ENCODE measurements at places on chromosomes 3 and 15.

DNA sequence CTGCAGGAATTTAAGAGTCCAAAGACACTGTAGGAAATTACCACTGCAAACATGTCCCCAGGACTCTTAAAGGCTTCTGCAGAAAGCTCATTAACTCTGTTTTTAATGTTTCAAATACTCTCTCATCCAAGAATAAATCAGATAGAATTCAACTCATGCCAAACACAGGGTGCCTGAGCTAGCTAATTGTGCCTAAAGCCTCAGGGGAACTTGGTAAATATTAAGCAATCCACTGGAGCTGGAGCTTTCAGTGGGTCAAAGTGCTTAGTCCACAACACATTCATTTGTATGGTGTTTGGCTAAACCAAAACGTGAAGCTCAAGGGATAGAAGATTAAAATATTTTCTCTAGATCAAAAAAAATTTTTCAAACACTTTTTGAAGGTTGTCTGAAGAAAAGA lies 131.4 kb downstream of the THRB start:
- DNase-seq: no peak

GRCh38 chr3:14142567-14143270 lies 17.9 kb downstream of the TMEM43 start:
- DNase-seq: peak; percentile 51

DNA sequence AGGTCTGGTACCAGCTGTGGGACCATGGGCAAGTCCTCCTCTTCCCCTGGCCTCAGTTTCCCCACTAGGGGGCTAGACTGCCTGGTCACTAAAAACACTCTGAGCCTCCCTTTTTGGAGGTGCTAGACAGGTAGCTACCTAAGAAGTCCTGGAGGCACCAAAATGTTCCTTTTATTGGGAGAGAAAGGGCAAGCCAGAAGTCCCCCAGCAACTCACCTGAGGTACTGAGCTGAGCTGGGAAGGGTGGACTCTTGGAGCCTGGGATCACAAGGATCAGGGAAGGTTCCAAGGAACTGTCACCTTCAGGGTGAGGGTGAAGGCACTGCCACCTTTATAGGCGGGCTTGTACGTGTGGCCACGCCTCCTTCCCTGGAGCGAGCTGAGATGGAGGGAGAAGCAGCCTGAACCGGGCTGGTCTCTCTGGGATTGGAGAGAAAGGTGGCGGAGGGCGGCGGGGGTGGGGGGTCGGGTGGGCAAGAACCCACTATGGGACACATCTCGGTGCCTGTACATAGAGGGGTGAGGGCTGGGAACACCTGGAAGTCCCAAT lies at the start of gene CYP1A1:
Gene CYP1A1, minus strand, starts transcription at position 304 of the 550 bp plus-strand sequence. CDS start 2,431 bp downstream, outside the sequence.
- DNase-seq: peak; percentile 66

DNA sequence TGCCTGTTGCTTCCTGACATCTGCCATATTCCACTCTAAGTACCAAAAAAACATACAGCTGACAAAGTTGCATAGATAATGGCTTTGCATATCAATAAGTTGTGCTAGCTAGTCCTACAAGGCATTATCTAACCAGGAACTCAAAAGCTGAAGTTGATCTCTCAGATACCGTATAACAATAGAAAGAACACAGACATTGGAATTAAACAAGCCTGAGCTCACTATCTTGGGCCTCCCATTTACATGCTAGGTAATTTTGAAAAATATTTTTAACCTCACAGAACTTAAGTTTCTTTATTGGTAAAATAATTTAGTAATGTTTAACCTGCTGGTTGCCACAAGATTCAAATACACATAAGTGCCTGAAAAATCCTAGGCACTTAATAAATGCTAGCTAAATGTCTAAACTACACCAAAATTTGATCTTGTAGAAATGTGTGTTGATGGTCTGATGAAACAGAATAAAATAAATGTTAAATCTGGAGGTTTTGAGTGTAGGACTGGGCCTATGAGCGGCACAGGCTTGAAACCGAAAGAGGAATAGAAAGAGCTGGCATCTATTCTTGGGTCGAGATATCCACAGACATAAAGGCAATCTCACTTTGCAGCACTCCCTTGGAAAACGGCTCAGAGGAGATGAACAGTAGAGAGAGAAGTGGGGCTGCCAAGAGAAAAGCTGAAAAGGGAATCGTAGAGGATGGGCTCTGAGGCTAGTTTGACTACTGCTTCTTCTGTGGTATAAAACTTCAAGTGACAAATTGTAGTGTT lies 29.9 kb upstream of the TTC14 start:
- DNase-seq: no peak

- no peak for DNase-seq
These were observed 115.9 kb downstream of the TOP2B start for GRCh38 chr3:25548836-25549235.

DNA sequence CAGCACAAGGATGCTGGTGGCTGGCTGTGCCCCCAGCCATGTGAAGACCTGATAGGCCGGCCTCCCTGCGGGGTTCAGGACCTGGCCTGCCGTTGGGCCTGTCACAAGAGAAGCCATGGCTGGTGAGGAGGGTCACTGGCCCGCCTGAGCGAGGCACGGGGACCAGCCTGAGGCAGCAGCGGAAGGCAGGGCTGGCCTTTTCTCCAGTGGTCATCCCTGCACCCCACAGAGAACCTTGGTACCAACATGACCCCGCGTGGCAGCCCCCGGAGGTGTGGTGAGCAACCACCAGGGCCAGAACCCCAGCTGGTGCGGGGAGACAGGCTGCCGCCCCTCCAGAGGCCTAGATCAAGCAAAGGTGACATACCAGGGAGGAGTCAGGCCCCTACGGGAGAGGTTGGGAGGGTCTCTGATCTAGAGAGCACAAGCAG lies 134.1 kb upstream of the MEF2A start:
- no peak for DNase-seq

DNA sequence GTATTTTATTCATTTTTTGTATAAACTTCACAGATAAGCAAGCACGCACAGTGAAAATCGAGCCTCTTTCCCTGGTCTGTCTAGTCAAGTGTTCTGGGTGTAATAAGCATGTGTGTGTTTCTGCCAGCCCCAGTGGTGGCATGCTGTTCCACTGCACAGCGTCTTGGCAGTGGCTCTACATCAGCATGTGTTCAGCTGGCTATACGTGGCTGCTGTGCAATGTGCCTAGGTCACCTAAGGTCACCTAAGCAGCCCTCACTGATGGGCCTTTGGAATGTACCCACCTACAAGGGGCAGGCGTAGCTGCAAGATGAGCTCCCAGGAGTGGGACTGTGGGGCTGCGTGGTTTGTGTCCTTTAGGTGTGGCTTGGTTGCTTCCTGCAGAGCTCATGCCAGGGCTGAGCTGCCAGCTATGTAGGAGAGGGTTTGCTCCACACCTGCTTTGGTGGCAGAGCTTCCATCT lies 4.9 kb downstream of the LIMD1 start:
- no peak for DNase-seq

DNA sequence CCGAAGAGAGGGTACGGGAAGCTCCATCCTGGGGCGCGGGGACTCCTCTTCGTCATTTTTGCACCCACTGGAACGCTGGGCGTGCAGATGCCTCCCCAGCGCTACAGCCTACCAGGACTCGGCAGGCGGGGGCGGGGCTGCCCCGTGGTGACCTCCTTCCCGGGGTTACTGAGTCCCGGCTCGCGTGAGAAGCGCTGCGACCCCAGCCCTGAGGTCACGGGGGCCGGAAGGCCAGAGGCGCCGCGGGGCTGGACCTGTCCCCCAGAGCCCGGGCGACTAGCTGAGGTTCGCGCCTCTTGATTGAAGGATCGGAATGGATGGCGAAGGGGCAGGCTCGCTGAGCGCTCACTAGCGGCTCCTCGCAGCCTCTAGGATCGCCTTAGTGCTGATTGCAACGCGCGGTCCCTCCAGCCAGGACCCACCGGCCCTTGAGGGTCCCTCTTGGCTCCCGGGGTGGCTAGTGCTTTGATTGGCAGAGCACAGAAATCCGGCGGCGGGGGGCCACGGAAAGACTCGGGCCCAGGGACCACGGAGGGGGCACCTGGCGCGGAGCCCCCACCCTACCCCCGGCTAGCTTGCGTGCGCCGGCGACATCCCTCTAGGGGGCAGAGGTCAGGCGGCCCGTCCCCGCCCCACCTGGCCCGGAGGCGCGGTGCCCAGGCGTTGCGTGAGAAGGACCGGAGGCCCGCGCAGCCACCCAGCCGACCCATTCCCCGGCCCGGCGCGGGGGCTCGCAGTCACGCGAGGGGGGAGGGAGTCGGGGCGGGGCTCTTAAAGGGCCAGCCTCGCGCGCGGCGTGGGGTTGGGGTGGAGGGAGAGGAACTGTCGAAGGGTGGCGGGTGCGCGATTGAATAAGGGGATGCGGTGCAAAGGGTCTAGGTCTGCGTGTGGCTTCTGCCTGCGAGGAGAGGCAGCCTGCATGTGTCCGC lies 781 bp upstream of the CYP1A1 start:
- peak; percentile 75 for DNase-seq

DNA sequence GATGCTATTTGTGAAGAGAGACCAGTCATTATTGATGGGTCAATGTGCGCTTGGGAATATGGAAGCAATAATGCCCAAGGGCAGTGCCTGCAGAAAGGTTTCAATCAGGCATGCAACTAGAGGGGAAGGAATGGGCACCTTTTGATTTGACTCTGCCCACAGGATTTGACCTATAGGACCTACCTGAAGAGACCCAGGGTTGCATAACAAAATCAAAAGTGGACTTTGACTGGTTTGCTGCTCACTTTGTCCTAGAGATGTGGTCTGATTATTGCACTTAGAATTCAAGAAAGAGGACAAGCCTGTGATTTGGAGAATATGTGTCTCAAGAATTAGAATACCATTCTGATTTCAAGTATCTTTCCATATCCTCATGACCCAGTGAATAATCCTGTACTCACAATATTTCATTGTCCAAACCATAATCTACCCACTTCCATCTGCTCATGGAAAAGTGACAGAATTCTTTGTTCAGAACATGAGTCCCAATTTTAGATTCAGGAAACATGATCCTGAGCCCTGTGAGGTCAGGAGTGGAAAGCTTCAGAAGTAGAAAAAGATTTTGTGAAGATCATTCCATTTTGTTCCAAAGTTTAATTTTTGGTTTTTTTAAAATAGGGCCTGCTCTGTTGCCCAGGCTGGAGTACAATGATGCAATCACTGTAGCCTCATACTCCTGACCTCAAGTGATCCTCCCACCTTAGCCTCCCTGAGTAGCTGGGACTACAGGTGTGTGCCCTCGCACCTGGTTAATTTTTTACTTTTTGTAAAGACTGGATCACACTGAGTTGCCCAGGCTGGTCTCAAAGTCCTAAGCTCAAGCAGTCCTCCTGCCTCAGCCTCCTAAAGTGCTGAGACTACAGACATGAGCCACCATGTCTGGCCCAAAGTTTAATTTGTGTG lies 151.3 kb upstream of the NR2E3 start:
- no peak for DNase-seq

GRCh38 chr3:33577588-33577987 lies 137.4 kb upstream of the UBP1 start:
- DNase-seq: no peak

DNA sequence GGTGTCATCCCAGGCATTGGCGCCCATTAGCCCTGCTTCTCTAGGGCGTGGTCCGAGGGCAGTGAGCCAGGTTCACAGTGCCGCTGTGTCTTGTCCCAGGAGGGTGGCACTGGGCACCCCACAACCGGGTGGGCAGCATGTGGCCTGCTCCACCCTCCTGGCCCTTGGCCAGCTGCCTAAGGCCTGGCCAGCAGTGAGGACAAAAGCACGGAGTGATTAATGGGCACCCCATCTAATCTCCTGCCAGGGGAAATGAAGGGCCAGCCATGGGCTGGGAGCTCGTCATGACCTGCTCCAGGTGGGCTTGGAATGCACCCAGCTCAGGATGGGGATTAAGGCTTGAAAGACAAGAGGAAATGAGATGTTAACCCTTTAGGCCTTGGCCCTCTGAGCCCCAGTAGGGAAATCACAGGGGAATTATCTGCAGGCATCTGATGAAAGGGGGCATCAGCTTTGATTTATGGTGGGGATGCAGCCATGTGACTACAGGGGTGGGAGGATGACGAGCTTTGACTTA lies 5.2 kb downstream of the THSD4 start:
- DNase-seq: no peak

GRCh38 chr15:86082619-86083380 lies 3.1 kb downstream of the AGBL1 start:
- peak; percentile 30 for DNase-seq

DNA sequence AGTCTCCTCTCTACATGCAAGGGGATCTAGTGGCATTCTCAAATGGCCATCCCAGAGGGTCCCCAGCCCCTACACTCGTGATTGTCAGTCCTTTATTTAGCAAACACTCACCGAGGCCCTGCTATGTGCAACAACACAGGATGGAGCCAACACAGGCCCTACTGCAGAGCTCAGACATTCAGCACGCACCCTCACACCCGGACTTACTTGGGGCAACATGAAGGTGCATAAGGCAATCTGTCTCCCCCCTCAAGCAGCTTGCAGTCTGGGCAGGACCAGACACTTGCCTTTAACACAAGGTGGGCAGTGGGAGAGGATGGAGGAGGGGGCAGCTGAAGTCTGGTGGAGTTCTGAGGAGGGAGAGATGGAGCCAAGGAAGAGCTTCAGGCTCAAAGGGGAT lies 258.4 kb downstream of the XXYLT1 start:
- DNase-seq: no peak

DNA sequence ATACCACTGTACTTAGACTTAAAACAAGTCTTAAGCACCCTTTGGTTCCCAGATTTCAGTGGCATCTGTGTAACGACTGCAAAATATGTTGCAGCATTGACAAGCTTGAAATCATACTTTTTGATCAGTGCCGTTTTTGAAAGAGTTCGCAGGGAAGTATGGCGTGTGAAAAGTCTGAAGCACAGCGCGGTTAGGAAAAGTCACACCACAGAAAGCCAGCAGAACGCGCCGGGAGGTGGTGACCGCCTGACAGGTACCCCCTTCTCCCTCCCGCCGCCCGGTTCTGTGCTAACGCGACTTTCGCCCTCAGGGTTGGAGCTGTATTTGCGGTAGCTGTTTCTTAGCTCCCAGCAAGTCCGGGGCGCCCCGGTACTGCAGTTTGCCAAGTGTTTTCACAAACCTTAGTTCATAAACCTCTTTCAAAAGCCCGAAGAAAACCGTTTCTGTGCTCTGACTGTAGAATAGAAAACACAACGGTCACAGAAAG lies 481 bp upstream of the CRYBG3 start:
- DNase-seq: peak; percentile 55

- DNase-seq: no peak
These were observed 90.4 kb upstream of the ROPN1 start for GRCh38 chr3:124082343-124082742.

DNA sequence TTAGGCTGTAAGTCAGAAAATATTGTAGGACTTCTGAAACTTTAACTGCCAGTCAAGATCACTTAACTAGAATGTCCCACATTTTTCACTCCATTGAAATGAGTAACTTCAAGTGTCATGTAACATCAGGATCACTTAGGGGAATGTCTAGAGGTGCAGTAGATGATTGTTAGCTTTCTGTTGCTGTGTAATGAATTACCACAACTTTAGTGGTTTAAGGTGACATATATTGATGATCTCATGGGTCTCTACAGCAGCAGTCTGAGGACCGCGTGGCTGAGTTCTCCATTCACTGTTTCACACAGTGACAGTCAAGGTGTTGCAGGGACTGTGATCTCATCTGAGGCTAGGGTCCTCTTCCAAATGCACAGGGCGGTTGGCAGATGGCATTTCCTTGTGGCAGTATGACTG lies 82.7 kb downstream of the SLC25A26 start:
- DNase-seq: peak; percentile 47
